ENCODE measurements at places on chromosomes 12 and 14. TPM values are rescaled to one million over a fixed set of nuclear protein-coding genes. Genes with fewer than 3 reads are reported as not detected.

The SRRM4 gene
- total RNA-seq: 0.27 TPM

The GPR135 gene
- total RNA-seq: 9.0 TPM

The TAS2R13 gene
- total RNA-seq: 5.6 TPM

The LMO3 gene
- total RNA-seq: 28.2 TPM

The SMOC1 gene
- total RNA-seq: 5.6 TPM

The LIN7A gene
- total RNA-seq: 5.8 TPM

The BBOF1 gene
- total RNA-seq: 6.3 TPM

The IL22 gene
- not detected for total RNA-seq

The B4GALNT3 gene
- 29.9 TPM for total RNA-seq

The NUAK1 gene
- 37.7 TPM for total RNA-seq

The NANOG gene
- 0.32 TPM for total RNA-seq

The TAS2R20 gene
- 4.3 TPM for total RNA-seq

The MANSC4 gene
- total RNA-seq: not detected

The TAS2R8 gene
- total RNA-seq: not detected

The MAP3K12 gene
- total RNA-seq: 21.2 TPM

The IL26 gene
- not detected for total RNA-seq

The RTL1 gene
- total RNA-seq: not detected

The PPM1H gene
- total RNA-seq: 9.3 TPM

The E2F7 gene
- total RNA-seq: 0.30 TPM

The RNFT2 gene
- total RNA-seq: 3.1 TPM

The GUCY2C gene
- not detected for total RNA-seq

The ALDH1L2 gene
- 17.2 TPM for total RNA-seq

The CLMN gene
- 15.8 TPM for total RNA-seq

The C12orf60 gene
- 1.1 TPM for total RNA-seq

The MMP19 gene
- 144 TPM for total RNA-seq

The KLRD1 gene
- 4.4 TPM for total RNA-seq

The MRPS35 gene
- total RNA-seq: 18.3 TPM

The SLC16A7 gene
- total RNA-seq: 60.2 TPM

Data from aorta (tissue), 5 donors.